ENCODE measurements at places on chromosomes 7 and 10. TPM values are rescaled to one million over a fixed set of nuclear protein-coding genes. Genes with fewer than 3 reads are reported as not detected.

Gene SPDYE8
- not detected for total RNA-seq

Gene CALHM1
- total RNA-seq = not detected

Gene ZNF503
- total RNA-seq = 5.7 TPM

Gene AKR1C4
- total RNA-seq = 172 TPM

DNA sequence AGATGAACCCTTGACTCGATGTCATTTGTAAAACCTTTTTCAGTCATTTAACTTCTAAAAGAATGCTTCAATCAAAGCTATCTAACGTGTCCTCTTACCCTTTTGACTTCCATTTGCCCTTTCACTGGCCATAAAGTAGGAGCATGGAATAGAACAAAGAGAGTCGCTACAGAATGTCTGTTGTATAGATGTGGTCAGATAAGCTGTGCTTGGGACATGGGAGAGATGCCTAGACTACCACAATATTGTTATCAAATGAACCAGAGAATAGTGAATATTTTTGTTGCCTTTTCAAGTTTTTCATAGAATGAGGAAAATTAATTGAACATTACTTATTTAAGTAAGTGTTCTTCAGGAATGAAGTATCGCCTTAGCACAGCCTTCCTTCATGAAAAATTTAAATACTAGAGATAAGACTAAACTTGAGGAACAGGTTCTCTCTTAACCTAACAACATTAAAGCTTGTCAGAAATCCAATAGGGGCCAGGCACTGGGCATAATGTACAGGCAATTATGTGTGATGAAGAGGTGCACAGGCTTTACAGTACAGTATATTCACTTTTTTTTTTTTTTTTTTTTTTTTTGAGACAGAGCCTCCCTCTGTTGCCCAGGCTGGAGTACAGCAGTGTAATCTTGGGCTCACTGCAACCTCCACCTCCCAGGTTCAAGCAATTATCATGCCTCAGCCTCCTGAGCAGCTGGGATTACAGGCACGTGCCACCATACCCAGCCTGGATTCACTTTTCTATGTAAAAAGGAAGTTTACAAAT is 7.5 kb upstream of the KMT2E start:
- no peaks in the 10 kb centered on the region for H3K36me3 ChIP-seq
- H3K27ac ChIP-seq = no peak overlapping the region
- no peaks in the 10 kb centered on the region for H3K27me3 ChIP-seq
- no peak for DNase-seq

GRCh38 chr10:132307823-132308586 is at the start of gene STK32C:
Gene STK32C, minus strand, starts transcription at chr10:132307950. Its CDS starts 117 bp downstream, at chr10:132307833.
- H3K27me3 ChIP-seq = no peaks in the 10 kb centered on the region
- H3K36me3 ChIP-seq = no peaks in the 10 kb centered on the region
- no peaks in the 10 kb centered on the region for H3K4me1 ChIP-seq
- H3K27ac ChIP-seq = no peak within 1 kb of the TSS
- peak within 1 kb of the TSS; percentile 92 for H3K4me3 ChIP-seq

DNA sequence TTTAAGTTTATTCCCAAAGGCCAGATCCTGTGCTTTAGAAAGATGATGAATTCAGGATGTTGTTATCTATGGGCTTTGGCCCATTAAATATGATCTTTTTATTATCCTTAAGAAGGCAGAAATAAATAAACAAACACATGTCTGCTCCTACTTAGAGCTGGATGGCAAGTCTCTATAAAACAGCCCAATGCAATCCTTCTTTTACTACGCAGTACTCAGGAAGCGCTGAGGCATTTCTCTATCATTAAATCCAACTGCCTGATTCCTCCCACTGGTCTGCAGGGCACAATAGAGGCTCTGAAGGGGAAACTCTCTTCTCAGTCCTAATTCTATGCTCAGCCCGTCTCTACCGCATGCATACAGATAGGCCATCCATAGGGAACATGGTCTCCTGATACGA is 144.5 kb upstream of the TMEM72 start:
- H3K27me3 ChIP-seq = no peaks in the 10 kb centered on the region
- H3K4me3 ChIP-seq = no peak overlapping the region
- no peak for DNase-seq
- H3K27ac ChIP-seq = no peak overlapping the region
- H3K36me3 ChIP-seq = no peaks in the 10 kb centered on the region

GRCh38 chr7:74010407-74010806 is 17.6 kb upstream of the ELN start:
- no peak for DNase-seq
- H3K36me3 ChIP-seq = no peaks in the 10 kb centered on the region
- no peak overlapping the region for H3K27ac ChIP-seq
- H3K4me1 ChIP-seq = no peaks in the 10 kb centered on the region
- no peaks in the 10 kb centered on the region for H3K27me3 ChIP-seq

- peak; percentile 85 for DNase-seq
- H3K36me3 ChIP-seq = no peaks in the 10 kb centered on the region
- peaks cover 5% of the 10 kb centered on the region for H3K4me1 ChIP-seq
Observed at GRCh38 chr10:101012525-101013364, 13.1 kb downstream of the LZTS2 start.

DNA sequence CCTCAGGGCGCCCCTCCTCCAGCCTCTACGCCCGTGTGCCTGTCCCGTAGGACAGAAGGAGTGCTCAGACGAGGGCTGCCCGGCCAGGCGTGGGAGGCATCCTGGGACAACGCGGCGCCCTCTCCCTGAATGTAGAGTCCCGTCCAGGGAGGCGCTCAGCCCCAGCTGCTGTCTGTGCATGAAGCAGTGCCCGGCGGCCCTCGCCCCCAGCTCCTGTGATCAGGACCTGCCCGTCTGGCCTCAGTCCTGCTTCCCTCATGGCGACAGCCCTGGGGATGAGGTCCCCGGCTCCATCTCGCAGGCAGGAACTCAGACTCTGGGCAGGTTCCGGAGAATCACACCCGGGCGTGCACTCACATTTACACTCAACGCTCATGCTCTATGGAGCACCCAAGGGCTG is 24.9 kb upstream of the UTF1 start:
- DNase-seq = no peak
- H3K27ac ChIP-seq = no peak overlapping the region
- no peaks in the 10 kb centered on the region for H3K4me1 ChIP-seq
- H3K4me3 ChIP-seq = no peak overlapping the region
- no peaks in the 10 kb centered on the region for H3K27me3 ChIP-seq
- no peaks in the 10 kb centered on the region for H3K36me3 ChIP-seq

GRCh38 chr10:128046156-128046952 is 79.9 kb downstream of the MKI67 start:
- H3K27me3 ChIP-seq = no peaks in the 10 kb centered on the region
- no peak overlapping the region for H3K27ac ChIP-seq
- no peak for DNase-seq
- H3K4me1 ChIP-seq = no peaks in the 10 kb centered on the region
- H3K36me3 ChIP-seq = no peaks in the 10 kb centered on the region

DNA sequence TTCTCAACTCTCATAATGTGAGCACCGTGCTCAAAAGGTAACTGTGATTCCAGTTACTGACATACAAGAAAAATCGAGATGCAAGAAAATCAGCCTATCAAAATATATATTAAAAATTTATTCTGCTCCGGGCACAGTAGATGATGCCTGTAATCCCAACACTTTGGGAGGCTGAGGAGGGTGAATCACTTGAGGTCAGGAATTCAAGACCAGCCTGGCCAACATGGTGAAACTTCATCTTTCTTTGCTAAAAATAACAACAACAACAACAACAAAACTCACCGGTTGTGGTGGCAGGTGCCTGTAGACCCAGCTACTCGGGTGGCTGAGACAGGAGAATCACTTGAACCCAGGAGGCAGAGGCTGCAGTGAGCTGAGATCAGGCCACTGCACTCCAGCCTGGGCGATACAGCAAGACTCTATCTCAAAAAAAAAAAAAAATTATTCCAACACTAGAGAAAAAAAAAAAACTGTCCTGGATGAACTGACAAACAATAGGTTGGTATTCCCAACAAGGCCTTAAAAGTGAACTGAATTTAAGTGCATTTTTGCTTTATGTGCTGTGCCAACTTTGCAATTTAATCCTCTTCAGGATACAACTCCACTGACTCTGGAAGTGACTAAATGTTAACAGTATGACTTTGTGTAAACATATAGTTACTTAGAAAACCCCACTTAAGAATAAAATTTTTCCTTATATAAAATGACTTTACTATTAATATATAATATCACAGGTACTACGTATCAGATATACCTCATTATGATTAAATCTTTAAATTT is 51.1 kb downstream of the JMJD1C start:
- no peak overlapping the region for H3K27ac ChIP-seq
- no peaks in the 10 kb centered on the region for H3K27me3 ChIP-seq

GRCh38 chr10:67663449-67664087 is 32.4 kb downstream of the CTNNA3 start:
- H3K27me3 ChIP-seq = no peaks in the 10 kb centered on the region
- H3K36me3 ChIP-seq = no peaks in the 10 kb centered on the region
- no peak for DNase-seq
- H3K27ac ChIP-seq = no peak overlapping the region
- H3K4me3 ChIP-seq = no peak overlapping the region

- H3K4me1 ChIP-seq = peaks cover 47% of the 10 kb centered on the region
- no peak overlapping the region for H3K27ac ChIP-seq
- DNase-seq = no peak
- H3K27me3 ChIP-seq = no peaks in the 10 kb centered on the region
- H3K36me3 ChIP-seq = no peaks in the 10 kb centered on the region
Observed at GRCh38 chr7:229184-229964, 37.0 kb downstream of the FAM20C start.

DNA sequence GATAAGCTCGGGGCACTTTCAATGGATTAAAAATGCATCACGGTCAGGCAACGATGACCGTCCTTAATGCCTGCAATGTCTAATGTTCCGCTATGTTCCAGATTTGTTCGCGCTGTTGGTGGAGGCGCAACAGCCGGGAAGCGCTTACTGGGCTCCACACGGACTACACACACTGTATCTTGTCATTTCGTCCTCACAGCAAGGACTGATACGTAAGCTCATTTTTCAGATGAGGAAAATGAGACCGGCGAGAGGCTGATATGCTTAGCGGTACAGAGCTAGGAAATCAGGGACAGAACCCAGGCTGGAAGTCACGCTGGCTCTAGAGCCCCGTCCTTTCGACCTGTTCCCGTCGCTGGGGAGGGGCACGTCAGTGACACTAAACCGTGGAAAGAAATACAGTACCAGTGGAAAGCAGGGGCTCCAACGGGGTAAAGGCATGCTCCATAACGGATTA is 670 bp downstream of the TPK1 start:
- peak overlapping the region; percentile 91 for H3K27ac ChIP-seq
- no peaks in the 10 kb centered on the region for H3K36me3 ChIP-seq
- peak overlapping the region; percentile 74 for H3K4me3 ChIP-seq
- H3K4me1 ChIP-seq = peaks cover 17% of the 10 kb centered on the region
- DNase-seq = peak; percentile 69
- H3K27me3 ChIP-seq = no peaks in the 10 kb centered on the region

- no peak for DNase-seq
- no peaks in the 10 kb centered on the region for H3K27me3 ChIP-seq
- H3K4me3 ChIP-seq = no peak overlapping the region
- no peaks in the 10 kb centered on the region for H3K4me1 ChIP-seq
- H3K36me3 ChIP-seq = no peaks in the 10 kb centered on the region
- H3K27ac ChIP-seq = no peak overlapping the region
Observed at GRCh38 chr10:94097656-94098055, 103.9 kb downstream of the PLCE1 start.

- no peaks in the 10 kb centered on the region for H3K36me3 ChIP-seq
- H3K4me1 ChIP-seq = no peaks in the 10 kb centered on the region
- H3K27me3 ChIP-seq = no peaks in the 10 kb centered on the region
- H3K27ac ChIP-seq = no peak overlapping the region
- DNase-seq = no peak
- H3K4me3 ChIP-seq = no peak overlapping the region
Observed at GRCh38 chr10:21347043-21347784, 178.3 kb downstream of the SKIDA1 start.

- H3K27me3 ChIP-seq = no peaks in the 10 kb centered on the region
- no peaks in the 10 kb centered on the region for H3K36me3 ChIP-seq
- no peaks in the 10 kb centered on the region for H3K4me1 ChIP-seq
- H3K27ac ChIP-seq = no peak overlapping the region
- DNase-seq = no peak
- H3K4me3 ChIP-seq = no peak overlapping the region
Observed at GRCh38 chr10:114911801-114912469, 26.1 kb upstream of the TRUB1 start.

- no peaks in the 10 kb centered on the region for H3K4me1 ChIP-seq
- H3K36me3 ChIP-seq = no peaks in the 10 kb centered on the region
- H3K27ac ChIP-seq = no peak overlapping the region
- H3K27me3 ChIP-seq = no peaks in the 10 kb centered on the region
- H3K4me3 ChIP-seq = no peak overlapping the region
Observed at GRCh38 chr10:98349508-98349922, 65.5 kb downstream of the PYROXD2 start.

DNA sequence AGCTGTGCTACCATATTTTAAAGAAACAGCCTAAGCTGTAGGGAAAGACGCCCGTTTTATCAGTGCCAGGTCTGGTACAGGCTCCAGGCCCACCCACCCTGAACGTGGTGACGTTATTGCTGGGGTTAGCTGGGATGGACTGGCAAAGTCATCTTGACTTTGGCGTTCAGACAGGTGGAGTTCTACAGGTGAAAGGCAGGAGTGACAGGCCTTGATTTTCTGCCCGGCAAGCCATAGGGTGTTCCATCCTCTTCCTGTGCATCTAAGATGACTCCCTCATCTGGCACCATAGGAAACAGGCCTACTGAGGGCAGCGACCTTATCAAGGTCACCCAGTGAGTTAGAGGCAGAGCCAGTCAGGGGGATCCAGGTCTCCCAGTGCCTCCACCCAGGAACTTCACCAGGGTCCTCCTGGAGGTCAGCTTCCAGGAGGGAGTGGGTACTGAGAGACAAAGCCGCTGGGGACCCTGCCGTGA is 41.6 kb downstream of the HK1 start:
- no peaks in the 10 kb centered on the region for H3K27me3 ChIP-seq
- H3K36me3 ChIP-seq = no peaks in the 10 kb centered on the region
- DNase-seq = no peak
- peak overlapping the region; percentile 74 for H3K27ac ChIP-seq
- peak overlapping the region; percentile 75 for H3K4me3 ChIP-seq

DNA sequence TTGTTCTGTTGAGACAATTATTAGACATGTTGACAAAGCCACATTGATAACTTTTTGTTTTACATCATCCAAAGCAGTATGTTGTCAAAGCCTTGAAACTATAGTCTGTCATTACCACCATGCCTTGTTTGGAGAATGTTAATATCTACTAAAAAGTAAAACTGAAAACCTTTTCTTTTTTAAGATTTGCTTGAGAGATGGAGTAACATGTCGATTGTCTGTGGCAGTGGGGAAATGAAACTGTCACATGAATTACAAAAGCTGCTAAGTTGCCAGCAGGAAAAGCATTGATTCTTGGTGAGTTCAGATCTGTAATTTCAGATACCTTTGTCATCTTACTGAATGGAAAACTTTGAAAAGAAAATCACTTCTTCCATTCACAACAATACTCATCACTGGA is 69.1 kb downstream of the TFPI2 start:
- DNase-seq = no peak
- no peaks in the 10 kb centered on the region for H3K36me3 ChIP-seq
- no peak overlapping the region for H3K4me3 ChIP-seq
- H3K4me1 ChIP-seq = no peaks in the 10 kb centered on the region
- H3K27ac ChIP-seq = no peak overlapping the region

- DNase-seq = no peak
- no peaks in the 10 kb centered on the region for H3K36me3 ChIP-seq
- H3K4me3 ChIP-seq = no peak overlapping the region
- H3K27ac ChIP-seq = no peak overlapping the region
- H3K4me1 ChIP-seq = no peaks in the 10 kb centered on the region
- no peaks in the 10 kb centered on the region for H3K27me3 ChIP-seq
Observed at GRCh38 chr7:34333184-34333583, 324.8 kb upstream of the NPSR1 start.

All from right lobe of liver (tissue), 6 donors.